NCI-H2081 (cell line): ENCODE measurements at places on chromosomes 12 and 14.
A peak's percentile ranks its signal among the peaks of the same experiment; 100 is the strongest.

DNA sequence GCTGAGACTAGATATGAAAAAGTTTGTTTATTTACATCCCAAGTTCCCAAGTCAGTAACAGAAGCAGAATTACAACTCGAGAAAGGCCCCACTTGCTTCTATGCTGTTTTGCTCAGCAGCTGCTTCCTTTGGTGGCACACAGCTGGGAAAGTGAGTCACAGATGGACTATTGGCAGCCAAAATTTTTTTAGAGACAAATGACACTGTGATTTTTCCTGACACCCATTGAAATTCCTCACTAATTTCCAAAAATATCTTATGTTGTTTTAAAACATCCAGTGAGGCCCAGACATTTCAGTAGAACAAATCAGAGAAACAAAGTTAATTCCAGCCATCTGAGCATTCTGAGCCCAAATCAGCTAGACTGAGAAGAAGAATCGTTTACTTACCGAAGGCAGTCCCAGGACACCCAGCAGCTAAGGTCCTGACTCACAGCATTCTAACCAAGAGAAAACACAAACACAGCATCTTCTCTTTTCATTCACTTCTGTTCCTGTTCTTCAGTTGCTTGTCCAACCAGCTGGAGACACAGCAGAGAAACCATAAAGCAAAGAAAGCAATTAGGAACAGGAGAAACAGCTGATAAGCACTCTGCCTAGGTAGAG, 188.3 kb downstream of the DAD1 start:
- DNase-seq: no peak

- no peak for DNase-seq
Measured at GRCh38 chr12:10919809-10920208, 9.2 kb upstream of the PRH2 start.

GRCh38 chr12:93122569-93123091, 193.5 kb upstream of the EEA1 start:
- DNase-seq: no peak

- DNase-seq: peak; percentile 38
Measured at GRCh38 chr12:117189725-117190209, 503 bp downstream of the FBXO21 start.

DNA sequence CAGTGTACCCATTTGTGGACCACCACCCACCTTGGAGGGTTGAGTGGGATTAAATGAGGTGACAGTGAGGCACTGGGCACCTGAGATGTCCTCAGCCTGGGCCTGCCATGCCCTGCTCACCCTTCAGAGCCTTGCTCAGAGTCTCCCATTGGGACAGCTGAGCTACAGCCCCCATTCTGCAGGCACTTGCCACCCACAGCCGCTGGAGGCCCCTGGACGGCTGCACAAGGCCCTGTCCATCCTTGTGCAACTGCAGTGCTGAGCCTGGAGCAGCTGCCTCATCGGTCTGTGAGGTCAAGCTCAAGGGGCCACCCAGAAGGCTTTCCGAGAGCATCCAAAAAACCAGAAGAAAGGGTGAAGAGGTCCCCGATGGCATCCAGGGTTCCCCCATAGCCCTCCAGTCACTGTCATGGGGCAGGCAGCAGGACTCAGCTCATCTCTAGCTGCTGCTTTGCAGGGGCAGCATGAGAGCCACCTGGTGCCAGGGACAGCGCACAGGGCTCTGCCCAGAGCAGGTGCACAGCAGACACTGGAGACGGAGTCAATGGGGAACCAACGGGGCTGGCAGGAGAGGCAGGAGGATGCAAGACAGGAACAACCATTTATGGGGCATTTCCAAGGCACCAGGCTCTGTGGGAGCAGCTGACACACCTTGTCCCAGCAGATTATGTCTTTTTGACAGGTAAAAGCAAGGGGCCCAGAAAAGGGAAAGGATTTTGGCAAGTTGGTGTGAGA, 84.6 kb downstream of the ARL6IP4 start:
- DNase-seq: peak; percentile 59

DNA sequence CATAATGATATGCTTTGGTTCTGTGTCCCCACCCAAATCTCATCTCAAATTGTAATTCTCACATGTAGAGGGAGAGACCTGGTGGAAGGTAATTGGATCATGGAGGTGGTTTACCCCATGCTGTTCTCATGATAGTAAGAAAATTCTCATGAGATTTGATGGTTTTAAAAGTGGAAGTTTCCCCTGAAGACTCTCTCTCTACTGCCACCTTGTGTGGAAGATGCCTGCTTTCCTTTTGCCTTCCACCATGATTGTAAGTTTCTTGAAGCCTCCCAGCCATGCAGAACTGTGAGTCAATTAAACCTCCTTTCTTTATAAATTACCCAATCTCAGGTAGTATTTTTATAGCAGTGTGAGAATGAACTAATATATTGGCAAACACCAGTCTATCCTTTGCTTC, 260.4 kb upstream of the PPFIA2 start:
- DNase-seq: no peak

DNA sequence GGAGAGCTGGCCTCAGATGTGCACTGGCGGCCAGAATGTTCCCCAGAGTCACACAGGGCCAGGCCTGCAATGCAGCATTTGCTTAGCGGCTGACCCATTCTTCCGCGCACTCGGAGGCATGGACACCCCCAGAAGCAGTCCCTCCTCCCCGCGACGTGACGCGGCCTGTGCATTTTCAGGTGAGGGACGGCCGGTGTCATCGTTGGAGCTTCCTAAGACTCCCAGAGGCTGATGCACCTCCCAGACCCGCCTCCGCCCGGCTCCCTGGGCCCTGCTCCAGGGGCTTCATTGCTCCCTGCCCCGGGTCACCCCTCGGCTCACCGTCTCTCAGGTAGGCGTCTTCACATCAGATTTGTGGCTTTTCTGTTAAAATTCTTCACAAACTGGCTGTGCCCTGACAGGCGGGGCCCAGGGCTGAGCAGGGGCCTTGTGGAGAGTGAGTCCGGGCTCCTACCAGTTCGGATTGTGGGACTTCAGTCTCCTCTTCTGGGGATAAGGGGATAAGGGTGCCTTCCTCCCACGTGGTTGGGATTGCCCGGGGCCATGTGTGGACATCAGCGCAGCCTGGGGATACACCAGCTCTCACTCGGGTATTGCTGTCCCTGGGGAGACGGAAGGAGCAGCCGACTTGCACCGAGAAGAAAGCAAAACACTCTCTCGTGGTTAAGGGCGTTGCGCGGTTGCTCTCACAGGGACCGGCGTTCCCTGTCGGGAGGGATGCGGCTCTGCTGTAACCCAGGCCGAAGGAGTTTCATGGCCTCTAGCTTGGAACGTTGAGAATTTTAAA, 249.1 kb downstream of the ADGRD1 start:
- DNase-seq: no peak

DNA sequence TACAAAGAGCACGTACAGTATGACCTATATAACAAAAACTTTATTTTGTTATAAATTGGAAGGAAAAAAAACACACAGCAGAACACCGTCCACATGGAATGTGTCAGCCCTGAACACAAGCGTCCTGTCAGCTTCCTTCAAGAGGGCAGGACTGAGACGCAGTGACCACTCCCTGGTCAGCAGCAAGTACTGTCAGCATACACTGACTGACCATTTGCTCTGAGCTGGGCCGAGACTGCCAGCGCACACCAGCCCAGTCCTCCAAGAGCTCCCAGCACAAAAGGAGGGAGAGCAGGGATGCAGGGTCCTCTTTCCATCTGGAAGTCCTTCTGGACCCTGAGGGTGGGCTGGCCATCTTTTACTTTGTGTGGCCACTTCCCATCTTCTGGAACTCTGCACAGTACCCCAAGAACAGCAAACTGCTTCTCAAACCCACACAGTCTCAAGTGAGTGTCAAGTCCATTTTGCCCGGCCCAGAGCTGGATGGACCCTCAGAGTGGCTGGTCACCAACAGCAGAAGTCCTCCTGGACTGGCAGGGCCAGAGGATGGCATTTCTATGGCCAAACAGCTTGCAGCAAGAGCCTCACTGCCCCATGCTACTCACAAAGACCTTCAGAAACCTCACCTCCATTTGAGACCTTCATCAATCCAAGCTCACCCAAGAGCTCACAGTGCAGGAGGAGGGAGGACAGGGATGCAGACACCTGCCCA, 11.7 kb downstream of the CCDC88C start:
- DNase-seq: no peak

GRCh38 chr14:26403760-26404159, 194.1 kb downstream of the NOVA1 start:
- DNase-seq: no peak

DNA sequence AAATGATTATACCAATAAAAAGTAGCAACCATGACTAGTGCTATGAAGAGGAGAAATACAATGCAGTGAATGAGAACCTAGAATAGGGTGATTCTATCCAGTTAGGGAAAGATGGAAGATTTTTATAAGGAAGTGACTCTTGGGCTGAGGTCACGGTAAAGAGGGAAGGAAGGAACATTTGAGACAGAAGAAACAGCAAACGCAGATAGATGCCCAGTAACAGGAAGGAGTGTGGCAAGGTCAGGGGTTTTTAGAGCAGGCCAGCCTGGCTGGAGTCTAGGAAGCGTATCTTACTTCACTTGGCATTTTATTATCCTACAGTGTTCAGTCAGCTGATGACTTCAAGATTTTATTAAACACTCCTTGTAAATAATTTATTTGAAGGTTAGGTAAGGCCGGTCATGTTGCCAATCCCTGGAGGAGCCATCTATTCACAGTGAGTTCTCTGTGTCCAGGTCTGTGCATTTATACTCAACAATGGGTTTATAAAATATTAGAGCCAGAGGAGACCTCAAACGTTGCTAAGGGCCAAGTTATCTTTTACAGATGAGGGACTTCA, 170.6 kb downstream of the PRKCH start:
- DNase-seq: no peak

GRCh38 chr12:112331886-112332285, 50.3 kb downstream of the HECTD4 start:
- no peak for DNase-seq

DNA sequence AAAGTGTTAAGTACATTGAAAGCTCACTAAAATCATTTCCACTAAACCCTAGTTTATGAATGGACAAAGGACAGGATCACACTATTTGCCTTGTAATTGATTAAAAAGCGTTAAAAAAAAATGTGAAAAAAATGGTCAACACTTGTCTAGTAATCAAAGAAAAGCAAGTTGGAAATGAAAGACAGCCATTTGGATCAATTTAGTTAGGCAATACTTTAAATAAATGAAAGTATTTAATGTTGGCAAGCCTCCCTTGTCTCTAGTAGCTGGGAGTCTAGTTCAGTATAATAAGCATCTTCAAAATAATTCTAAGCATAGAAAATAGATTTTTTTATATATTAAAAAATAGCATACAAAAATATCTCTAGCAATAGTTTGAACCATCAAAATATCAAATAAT, 14.2 kb upstream of the CNIH1 start:
- DNase-seq: no peak

- DNase-seq: peak; percentile 12
Measured at GRCh38 chr12:6326316-6327228, 15.3 kb downstream of the TNFRSF1A start.

DNA sequence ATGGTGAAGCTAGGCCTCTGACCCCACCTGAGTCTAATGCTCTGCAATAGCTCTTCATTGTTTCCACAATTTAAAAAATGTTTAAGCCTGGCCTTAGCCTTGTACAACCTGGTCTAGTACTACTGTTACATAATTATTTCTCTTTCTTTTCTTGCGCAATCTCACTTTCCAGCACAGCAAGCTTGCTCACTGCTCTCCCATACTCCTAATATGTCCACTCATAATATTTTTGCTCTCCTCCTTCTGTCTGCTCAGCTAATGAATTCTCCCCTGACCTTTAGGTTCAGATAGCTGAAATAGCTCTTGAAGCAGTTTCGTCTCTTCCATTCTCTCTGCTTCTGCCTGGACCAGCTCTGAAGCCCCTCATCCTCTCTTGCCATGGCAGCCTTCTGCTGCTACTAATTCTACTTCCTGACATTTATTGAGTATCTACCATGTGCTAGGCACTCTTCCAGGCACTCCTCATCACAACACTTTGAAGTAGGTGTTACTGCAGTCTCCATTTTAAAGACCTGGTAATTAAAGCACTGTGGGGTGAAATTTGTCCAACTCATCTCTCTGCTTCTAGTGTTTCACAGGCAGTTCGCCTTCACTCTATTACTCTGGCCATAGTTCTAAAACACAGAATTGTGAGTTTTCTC, 2.8 kb upstream of the SLC48A1 start:
- no peak for DNase-seq

DNA sequence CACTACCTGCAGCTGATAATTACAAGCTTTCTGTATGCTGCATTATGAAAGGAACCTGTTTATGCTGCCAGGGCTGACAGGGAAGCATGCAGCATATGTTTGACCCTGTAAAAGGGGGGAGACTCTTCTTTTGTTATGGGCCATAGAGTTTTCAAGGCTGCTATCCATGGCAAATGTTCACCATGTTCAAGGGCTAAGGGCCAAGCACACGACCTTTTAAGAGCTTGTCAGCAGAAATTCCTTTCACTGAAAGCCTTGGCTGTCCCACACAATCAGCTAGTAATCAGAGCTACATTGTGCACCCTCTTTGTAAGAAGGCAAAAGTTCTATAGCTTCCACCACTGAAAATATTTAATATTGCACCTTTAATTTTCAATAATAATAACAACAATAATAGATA, 74.2 kb upstream of the MBIP start:
- peak; percentile 32 for DNase-seq

GRCh38 chr12:105083031-105083430, 1.2 kb downstream of the ALDH1L2 start:
- no peak for DNase-seq

DNA sequence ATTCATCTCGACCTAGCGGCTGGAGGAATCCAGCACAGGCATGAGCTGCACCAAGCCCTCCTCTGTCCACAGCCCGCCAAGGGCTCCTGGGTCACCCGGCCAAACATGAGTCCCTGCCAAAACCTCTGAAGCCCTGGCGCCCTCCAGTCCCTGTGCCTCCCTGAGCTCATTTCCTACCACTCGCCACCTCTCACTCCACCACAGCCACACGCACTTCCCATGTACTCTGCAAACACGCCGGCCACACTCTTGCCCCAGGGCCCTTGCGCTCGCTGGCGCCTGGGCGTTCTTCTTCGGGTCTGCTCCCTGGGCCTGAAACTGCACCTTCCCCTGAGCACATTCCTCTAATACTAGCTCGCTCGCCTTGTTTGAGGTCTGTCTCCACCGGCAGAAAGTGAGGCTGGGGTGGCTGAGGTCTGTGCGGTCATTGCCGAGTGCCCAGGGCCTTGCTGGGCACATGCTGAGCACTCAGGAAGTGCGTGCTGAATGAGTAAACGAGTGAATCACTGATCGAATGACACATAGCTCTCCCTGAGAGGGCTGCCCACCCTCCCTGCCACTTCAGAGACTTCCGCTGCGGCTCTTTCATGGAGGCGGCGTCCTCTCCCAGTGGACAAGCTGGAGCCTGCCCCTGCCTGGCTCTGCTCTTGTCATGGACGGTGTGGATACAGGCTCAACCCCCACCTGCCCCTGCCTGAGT, 33.7 kb upstream of the DLK1 start:
- DNase-seq: no peak

DNA sequence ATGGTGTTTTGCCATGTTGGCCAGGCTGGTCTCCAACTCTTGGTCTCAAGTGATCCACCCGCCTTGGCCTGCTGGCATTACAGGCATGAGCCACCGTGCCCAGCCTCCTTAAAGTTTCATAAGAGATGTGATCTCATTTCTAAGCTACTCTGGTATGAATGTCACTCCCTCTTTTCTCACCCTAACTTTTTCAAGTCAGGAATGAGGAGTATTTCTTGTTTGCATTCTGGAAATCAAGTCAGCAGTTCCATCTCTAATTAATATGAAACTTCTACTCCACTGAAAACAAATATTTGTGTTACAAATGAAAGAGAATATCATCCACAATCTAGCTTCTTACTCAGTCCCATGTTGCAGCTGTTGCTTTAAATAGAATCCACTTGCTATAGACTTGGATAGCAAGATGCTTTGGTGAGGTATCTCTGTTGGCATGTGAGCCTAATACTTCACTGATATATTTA, 61.3 kb downstream of the ARF6 start:
- DNase-seq: no peak

- peak; percentile 51 for DNase-seq
Measured at GRCh38 chr12:119692997-119693396, 25.1 kb downstream of the PRKAB1 start.
